ENCODE measurements at places on chromosomes 4 and X. TPM values are rescaled to one million over a fixed set of nuclear protein-coding genes. Genes with fewer than 3 reads are reported as not detected.

Gene DCAF8L2
- not detected for total RNA-seq

Gene CCSER1
- 0.14 TPM for total RNA-seq

GRCh38 chr4:111136438-111136837, 513.6 kb upstream of the PITX2 start:
- H3K4me3 ChIP-seq: no peak overlapping the region
- H3K36me3 ChIP-seq: no peaks in the 10 kb centered on the region
- H3K27ac ChIP-seq: no peak overlapping the region

- peaks cover 34% of the 10 kb centered on the region for H3K4me1 ChIP-seq
- no peaks in the 10 kb centered on the region for H3K36me3 ChIP-seq
- DNase-seq: peak; percentile 53
These were observed 961 bp upstream of the MBNL3 start for GRCh38 chrX:132489578-132490419.

- peak; percentile 58 for DNase-seq
- peaks cover 12% of the 10 kb centered on the region for H3K4me1 ChIP-seq
- H3K36me3 ChIP-seq: no peaks in the 10 kb centered on the region
- peaks cover 19% of the 10 kb centered on the region for H3K27me3 ChIP-seq
- peak overlapping the region; percentile 74 for H3K4me3 ChIP-seq
These were observed 18.9 kb upstream of the GPR101 start for GRCh38 chrX:137052643-137053235.

Measured in activated CD4-positive, alpha-beta T cell treated with anti-CD3 and anti-CD28 coated beads for 36 hours (primary cell).